Endothelial cell (in vitro differentiated cells): ENCODE measurements at places on chromosomes 16 and 17.

GRCh38 chr17:18187821-18188761, 4.5 kb downstream of the ALKBH5 start:
- DNase-seq, result no peak
- peaks cover 5% of the 10 kb centered on the region for H3K27me3 ChIP-seq
- peak overlapping the region; percentile 11 for H3K4me3 ChIP-seq
- H3K36me3 ChIP-seq, result peaks cover 13% of the 10 kb centered on the region

- H3K4me1 ChIP-seq, result no peaks in the 10 kb centered on the region
- no peaks in the 10 kb centered on the region for H3K27me3 ChIP-seq
- H3K4me3 ChIP-seq, result no peak overlapping the region
- H3K27ac ChIP-seq, result no peak overlapping the region
Measured at GRCh38 chr17:9612006-9612405, 33.3 kb upstream of the USP43 start.

DNA sequence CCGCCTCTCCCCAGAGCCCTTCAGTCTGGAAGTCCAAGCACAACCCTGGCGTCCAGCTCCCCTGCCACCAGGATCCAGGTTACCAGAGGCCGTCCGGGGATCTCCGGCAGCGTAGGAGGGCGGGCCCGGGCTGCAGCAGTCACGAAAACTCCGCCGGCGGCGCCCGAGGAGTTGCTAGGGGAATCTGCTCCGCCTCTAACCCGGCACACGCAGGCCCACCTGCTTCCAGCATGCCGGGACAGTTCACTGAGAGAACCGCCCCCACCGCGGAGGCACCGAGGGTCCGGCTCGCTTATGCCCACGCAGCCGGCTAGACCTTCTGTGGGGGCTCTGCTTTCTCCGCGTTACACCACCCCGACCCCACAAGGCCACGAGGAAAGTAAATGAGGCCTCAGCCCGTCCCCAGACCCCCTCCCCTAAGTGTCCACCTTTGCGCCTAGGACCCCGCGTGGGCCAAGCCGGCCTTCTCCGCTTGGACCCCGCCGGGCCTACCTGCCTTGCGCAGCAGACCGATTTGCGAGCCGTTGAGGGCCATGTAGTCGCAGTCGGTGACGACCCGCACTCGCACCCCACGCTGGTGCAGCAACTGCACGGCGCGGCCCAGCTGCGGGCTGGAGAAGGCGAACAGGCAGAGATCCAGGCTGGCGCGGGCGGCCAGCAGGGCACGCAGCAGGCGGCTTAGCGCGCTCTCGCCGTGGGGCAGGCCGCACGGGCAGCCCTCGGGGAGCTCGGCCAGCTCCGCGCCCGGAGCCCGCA, 587 bp downstream of the PLD6 start:
- H3K27me3 ChIP-seq, result peaks cover 2% of the 10 kb centered on the region
- H3K36me3 ChIP-seq, result peaks cover 3% of the 10 kb centered on the region
- H3K4me1 ChIP-seq, result peaks cover 8% of the 10 kb centered on the region
- no peak for DNase-seq
- no peak overlapping the region for H3K4me3 ChIP-seq

GRCh38 chr16:31868691-31869167, 4.9 kb upstream of the ZNF267 start:
- peaks cover 21% of the 10 kb centered on the region for H3K4me1 ChIP-seq
- H3K27me3 ChIP-seq, result peaks cover 3% of the 10 kb centered on the region
- H3K36me3 ChIP-seq, result no peaks in the 10 kb centered on the region
- peak; percentile 81 for DNase-seq

- peaks cover 33% of the 10 kb centered on the region for H3K4me1 ChIP-seq
- no peak overlapping the region for H3K4me3 ChIP-seq
- peak overlapping the region; percentile 57 for H3K27ac ChIP-seq
- DNase-seq, result no peak
- peaks cover 3% of the 10 kb centered on the region for H3K36me3 ChIP-seq
Measured at GRCh38 chr17:37292429-37293139, 83.2 kb upstream of the C17orf78 start.

GRCh38 chr16:62036802-62037135, 531 bp upstream of the CDH8 start:
- no peaks in the 10 kb centered on the region for H3K36me3 ChIP-seq
- H3K27me3 ChIP-seq, result peaks cover 15% of the 10 kb centered on the region

DNA sequence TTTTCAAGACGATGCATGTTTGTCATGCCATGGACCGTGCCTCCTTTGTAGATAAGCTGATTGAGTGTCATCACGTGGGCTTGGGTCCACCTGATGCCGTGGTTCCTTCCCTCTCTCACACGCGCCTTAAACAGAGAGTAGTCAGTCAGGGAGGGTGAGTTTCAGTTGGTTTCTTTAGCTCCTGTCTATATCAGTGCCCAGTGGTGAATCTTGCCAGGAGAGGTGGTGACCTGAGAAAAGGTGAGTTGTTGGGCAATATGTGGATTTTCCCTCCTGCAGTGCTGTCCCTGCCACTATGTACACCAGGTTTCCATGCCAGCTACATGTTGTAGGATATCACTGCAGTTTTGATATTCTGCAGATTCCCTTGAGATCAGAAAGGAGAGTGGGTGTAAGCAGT, 129.7 kb downstream of the LAT start:
- DNase-seq, result no peak
- peaks cover 4% of the 10 kb centered on the region for H3K4me1 ChIP-seq
- H3K27me3 ChIP-seq, result peaks cover 3% of the 10 kb centered on the region
- H3K36me3 ChIP-seq, result no peaks in the 10 kb centered on the region
- H3K27ac ChIP-seq, result no peak overlapping the region

- DNase-seq, result no peak
- no peaks in the 10 kb centered on the region for H3K27me3 ChIP-seq
- H3K4me1 ChIP-seq, result no peaks in the 10 kb centered on the region
- H3K27ac ChIP-seq, result no peak overlapping the region
- no peaks in the 10 kb centered on the region for H3K36me3 ChIP-seq
Measured at GRCh38 chr17:66552371-66552770, 250.0 kb downstream of the PRKCA start.

DNA sequence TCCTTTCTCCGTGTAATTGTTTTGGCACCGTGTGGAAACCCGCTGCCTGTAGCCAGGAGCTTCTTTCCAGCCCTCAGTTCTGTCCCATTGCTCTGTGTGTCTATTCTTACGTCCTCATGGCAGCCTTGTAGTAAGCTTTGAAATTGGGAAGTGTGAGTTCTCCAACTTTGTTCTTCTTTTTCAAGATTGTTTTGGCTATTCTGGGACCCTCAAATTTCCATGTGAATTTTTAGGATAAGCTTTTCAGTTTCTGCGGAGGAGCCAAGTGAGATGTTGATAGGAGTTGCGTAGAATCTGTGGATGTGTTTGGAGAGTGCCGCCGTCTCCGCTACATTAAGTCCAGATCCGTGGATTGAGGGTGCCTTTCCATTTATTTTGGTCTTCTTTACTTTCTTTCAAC, 15.2 kb downstream of the CHMP6 start:
- peak overlapping the region; percentile 50 for H3K4me3 ChIP-seq
- H3K27me3 ChIP-seq, result peaks cover 22% of the 10 kb centered on the region
- peaks cover 14% of the 10 kb centered on the region for H3K36me3 ChIP-seq
- peak overlapping the region; percentile 52 for H3K27ac ChIP-seq
- peaks cover 7% of the 10 kb centered on the region for H3K4me1 ChIP-seq
- no peak for DNase-seq

DNA sequence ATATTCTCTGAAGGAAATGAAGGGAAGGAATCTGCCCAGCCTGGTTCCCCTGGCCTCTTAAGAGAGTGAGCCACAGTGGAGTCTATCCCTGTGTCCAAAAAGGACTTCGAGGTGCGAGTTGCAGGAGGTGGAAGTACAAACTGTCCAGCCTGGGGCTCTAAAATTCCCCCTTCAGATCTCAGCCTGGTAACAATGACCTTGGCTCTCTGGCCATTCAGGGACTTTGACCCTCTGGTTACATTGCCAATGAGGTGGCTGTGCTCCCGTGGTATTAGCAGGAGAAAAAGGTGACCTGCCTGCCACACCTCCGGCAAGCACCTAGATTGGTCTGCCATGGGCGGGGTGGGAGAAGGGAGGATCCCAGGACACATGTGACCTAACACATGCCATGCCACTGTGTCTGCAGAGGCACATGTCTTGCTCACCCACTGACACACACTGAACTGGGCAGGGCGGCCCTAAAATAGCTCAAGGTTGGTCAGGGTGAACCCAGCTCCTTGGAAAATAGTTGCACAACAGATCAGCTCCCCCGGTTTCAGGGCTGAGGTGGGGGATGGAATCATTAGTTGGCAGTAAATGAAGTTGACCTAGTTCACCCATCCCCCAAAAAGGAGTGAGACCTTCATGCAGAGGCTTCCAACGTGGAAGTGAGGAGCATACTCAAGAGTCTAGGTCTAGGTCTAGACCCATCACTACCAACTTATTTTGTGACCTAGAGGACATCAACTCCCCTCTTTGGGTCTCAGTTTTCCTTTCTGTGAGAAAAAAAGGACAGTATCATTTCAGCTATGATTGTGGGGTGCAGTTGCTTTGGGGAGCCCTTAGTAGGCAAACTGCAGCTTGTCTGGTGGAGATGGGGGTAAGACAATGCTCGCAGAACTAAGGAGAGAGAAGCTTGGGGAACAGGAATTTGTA, 2.2 kb downstream of the NR1D1 start:
- DNase-seq, result no peak
- peaks cover 45% of the 10 kb centered on the region for H3K4me1 ChIP-seq
- H3K27me3 ChIP-seq, result peaks cover 33% of the 10 kb centered on the region
- peak overlapping the region; percentile 91 for H3K27ac ChIP-seq
- peaks cover 17% of the 10 kb centered on the region for H3K36me3 ChIP-seq
- peak overlapping the region; percentile 86 for H3K4me3 ChIP-seq

DNA sequence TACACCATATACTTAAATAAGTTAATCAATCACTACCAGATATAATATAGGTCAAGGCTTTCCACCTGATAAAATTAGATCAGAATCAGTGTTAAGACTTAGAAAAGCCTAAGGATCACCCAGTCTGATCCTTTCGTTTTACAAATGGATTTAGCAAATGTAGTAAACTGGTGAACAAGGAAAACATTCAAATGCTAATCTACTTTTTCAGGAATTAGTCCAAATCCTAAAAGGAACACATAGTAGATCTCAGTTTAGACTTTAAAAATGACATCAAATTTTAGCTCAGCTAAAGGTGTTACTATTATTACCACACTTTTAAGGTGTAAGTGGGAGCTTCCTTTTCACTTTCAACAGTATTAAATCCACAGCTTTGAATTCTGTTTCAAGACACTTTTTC, 12.0 kb downstream of the PHLPP2 start:
- H3K4me3 ChIP-seq, result no peak overlapping the region
- no peak overlapping the region for H3K27ac ChIP-seq
- H3K36me3 ChIP-seq, result no peaks in the 10 kb centered on the region
- no peaks in the 10 kb centered on the region for H3K27me3 ChIP-seq

DNA sequence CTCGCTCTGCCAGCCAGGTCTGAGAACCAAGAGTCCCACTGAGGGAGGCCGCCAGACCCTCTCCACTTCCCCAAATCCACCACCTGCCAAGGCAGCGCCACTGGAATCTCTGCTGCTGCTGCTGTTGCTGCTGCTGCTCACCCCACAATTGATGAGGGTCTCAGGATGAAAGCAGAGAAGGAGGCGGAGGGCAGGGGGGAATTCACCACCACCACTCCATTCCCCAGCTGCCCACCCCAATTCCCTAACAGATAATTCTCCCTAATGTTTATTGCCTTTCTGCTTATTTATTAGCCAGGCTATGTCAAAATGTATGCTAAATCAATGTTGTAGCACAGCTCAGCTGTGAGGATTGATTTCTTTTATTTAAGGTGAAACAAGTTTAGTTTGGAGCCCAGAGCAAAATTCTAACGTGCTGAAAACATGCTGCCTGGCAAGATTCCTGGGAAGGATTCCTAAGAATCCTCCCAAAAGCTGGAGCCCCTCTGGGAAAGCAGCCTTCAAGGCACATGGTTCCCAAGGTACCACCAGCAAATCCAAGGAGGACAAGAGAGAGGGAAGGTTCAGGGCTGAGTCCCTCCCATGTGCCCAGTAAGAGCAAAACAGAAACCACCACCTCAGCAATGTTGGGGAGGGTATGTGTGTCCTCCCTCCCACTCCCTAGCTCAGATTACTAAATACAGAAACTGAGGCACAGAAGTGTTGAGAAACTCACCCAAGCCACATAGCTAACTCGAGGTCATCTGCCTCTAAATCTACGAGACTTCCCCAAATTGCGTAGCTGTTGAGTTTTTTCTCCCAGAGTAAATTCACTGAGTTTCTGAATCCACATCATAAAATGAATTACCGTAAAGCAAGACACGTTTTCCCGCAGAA, 12.2 kb upstream of the CDH5 start:
- no peak overlapping the region for H3K4me3 ChIP-seq
- H3K36me3 ChIP-seq, result peaks cover 9% of the 10 kb centered on the region
- no peak for DNase-seq
- peaks cover 10% of the 10 kb centered on the region for H3K27me3 ChIP-seq
- H3K27ac ChIP-seq, result peak overlapping the region; percentile 67
- peaks cover 25% of the 10 kb centered on the region for H3K4me1 ChIP-seq

DNA sequence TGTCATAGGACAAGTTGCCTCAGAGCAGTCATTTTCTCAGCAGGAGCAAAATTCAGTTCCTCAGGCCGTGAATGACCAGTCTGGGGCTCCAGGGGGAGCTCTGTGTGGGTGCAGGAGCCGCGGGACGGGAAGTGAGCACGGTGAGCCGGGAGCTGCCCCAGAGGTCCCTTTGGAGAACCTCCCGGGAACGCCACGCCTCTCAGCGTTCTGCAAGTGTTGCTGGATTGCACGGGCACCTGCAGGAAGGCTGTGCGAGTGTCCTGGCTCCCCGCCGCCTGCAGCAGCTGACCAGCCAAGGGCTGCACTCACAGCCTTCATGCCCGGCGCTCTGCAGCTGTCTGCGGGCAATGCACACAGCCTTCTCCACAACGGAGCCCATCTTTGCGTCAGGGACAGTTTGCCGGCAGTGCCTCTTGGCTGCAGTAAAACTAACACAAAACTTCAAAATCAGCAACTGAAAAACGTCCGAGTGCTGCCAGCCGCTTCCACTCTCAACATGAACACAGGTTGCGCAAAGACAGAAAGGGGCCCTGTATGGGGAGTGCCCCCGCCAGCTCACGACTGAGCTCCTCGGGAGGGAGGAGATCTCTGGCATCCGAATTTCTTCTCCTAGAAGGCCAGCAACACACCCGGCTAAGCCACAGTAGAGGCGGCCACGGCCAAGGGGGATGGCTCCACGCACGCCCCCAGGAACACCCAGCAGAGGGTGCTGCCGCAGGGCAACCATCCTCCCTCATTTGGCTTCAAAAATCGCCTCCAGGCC, 16.0 kb downstream of the NDUFAF8 start:
- H3K4me3 ChIP-seq, result no peak overlapping the region
- DNase-seq, result peak; percentile 71
- H3K4me1 ChIP-seq, result peaks cover 6% of the 10 kb centered on the region
